ENCODE measurements at places on chromosomes 7 and 10.
A peak's percentile ranks its signal among the peaks of the same experiment; 100 is the strongest.

DNA sequence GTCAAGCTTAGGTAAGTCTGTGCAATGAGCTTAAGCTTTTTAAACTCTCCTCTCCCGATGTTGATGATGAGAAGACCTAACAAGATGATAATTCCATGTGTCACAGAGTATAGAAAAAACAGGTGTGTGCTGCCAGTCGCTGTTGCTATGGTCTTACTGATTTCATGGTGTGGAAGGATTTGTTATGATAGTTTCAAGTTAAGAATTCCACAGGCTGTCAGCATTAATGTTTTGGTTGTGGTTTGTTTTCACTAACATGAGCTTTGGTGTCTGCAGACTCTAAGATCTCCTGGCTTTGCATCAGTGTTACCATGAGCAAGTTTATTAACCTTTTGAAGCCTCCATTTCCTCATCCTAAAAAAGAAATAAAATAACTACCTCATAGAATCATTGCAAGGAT is 123.7 kb downstream of the NSUN6 start:
- no peak for ATAC-seq

DNA sequence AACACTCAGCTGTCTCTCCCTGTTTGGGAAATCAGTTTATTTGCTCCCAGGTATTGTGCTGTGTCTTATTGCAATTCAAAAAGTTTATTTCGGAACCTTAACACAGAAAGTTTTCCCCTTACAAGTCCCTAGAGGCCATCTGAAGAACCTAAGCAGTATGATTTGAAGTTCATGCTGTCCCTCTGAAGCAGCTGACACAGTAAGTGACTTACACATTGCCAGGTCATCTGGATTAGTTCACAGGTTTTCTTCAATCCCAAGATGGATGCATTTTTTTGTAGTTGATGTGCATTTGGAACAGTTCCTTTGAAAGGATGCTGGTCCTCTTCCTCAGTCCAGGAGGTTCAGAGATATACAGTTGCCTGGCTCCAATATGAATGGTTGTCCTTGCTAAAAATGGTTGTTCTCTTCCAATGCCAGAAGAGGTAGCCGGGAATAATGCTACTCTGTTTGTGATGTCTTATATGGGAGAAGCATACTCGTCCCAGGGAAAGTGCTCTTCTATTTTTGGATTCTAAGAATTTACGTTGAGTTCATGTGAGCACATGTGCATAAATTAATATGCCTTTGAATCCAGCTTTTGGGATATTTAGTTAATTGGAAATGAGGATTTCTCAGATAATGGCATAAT is 183.5 kb upstream of the PHYHIPL start:
- no peak for ATAC-seq

- no peak for ATAC-seq
Measured at GRCh38 chr10:14478604-14479003, 147.9 kb upstream of the FRMD4A start.

- ATAC-seq, result no peak
Measured at GRCh38 chr7:44131173-44132029, 8.1 kb upstream of the POLD2 start.

DNA sequence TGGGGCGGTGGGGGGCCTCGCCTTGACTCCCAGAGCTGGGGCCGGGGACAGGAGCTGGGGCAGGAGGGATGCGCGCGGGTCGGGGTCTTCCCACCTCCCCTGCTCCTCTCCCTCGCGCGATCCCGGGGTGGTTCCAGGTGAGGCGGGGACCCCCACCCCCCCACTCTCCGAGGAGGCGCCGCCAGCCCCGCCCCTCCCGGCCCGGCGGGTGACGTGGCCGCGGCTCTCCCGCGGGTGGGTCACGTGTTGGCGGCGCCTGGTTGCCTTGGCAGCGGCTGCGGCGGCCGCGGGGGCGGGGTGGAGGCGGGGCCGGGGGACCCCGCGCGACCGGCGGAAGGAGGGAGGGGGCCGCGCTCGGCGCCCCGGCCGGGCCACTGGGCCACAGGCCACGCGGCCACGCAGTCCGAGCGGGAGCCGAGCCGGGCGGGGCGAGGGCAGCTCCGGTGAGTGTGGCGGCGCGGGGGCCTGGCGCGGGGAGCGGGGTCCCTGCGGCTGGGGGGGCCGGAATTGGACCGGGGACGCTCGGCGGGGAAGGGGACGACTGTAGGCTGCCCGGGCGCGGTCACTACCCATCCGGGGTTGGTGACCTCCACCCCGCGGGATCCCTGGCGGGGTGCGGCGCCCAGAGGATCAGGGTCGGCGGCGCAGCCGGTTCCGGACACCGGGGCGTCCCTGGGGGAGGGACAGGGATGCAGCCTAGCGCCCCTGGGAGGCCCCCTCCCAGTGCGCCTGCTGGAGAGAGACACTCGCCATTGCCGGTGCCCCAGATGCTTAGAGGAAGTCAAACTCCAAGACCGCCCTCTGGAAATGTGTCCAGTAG is at the start of gene ORAI2:
Gene ORAI2 (plus strand): TSS at position 357 of the 820 bp plus-strand sequence. CDS start 5,382 bp downstream, outside the sequence.
- ATAC-seq, result peak; percentile 79

DNA sequence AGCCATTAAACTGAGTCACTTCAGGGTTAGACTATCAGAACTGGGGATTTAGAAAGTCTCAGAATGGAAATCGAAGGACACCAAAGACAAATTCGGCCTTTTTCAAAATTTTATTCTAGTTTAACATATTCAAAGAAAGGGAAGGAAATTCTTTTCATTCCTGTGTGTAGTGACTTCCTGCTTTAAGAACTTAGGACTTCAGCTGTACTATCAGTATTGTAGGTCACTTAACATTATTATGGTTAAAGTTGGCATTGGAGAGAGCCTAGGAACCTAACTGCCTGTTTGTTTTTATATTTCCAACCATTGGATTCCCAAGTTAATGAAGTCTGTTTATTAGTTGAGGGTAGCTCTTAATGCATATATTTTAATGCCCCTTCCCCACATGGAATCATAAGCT is 63.7 kb downstream of the PTEN start:
- ATAC-seq, result no peak

DNA sequence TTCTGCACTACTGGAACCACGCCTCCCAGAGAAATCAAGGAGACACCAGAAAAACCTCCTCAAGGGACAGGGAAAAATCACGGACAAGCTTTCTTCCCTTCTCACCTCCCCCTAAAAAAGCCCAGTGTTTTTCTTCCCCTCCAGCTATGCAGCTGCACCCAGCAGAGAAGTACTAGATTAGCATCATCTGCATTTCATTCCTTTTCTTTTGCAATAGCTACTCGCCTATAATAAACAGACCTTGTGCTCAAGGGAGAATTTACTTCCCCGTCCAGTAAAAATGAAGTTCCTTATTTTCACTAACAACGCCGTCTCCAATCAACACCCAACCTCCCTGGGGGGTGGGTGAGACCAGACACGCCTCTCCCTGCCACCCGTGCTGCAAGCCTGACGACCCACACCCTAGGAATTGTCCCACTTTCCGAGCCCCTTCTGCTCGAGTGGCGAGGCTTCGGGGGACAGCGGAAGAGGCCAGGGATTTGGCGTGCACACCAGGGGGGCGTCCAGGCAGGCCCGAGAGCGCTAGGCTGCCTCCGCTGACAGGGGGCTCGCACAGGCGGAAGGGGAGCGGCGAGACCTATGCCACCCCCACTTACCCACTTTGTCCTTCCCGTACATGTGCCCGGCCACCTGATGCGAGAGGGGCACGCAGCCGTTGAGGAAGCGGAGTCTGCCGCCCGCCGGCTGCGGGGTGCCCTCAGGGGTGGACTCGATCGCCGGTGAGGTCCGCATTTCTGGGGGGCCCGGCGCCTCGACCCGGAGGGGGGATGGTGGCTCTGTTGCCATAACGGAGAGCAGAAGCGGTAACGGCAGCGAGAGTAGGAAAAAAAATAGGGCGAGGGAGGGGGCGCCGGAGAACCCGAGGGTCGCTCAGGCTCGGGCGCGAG is 625 bp downstream of the IPMK start:
- no peak for ATAC-seq

GRCh38 chr7:127838816-127839415 is 186.9 kb downstream of the SND1 start:
- no peak for ATAC-seq

GRCh38 chr10:100138921-100139496 is 46.8 kb downstream of the ERLIN1 start:
- ATAC-seq, result no peak

DNA sequence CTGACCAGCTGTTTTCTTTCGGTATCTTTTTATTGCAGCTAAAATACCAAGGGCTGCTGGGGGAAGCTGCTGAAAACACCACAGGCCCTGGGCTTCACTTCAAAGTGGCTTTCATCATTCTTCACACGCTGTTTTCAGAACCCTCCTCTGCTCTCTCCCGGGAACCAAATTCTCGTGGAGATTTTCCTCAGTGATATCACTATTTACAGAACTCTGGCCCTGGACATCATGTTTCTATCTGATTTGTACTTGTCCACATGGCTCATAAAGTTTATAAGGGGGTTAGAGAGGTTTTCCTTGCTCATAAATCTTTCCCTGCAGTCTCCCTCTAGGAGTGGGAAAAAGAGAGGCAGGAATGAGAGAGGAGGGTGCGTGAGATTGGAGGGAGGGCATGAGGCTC is 177.4 kb upstream of the NPVF start:
- ATAC-seq, result no peak

DNA sequence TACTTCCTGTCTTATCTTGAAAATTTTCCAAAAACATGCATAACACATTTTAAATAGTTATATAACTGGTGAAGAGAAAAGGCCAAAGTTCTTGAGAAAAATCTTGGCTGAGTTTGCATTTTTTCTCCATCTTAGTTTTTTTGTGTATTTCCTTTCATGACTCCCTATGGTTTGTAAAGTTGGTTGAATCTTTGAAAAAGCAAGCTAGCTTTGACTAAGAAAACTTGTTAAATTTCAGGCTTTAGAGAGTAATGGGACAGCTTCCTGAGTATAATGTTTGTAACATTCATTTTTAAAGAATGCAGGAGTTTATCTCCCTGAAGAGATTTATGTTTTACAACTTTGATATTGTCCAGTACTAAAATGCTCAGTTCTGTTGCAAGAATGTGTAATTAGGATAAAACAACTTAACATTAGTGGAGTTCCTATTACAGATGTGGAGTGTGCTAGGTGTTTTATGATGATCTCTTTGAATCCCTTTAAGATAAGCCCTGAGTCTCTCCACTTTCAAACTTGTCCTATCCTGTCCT is 11.1 kb upstream of the HERPUD2 start:
- ATAC-seq, result no peak

GRCh38 chr10:26689399-26689798 is 8.1 kb upstream of the PDSS1 start:
- ATAC-seq, result no peak

GRCh38 chr10:78053211-78053868 is 19.7 kb downstream of the RPS24 start:
- ATAC-seq, result no peak

- ATAC-seq, result peak; percentile 96
Measured at GRCh38 chr7:157851501-157852067, 514.8 kb downstream of the DNAJB6 start.

Data from activated CD4-positive, CD25-positive, alpha-beta regulatory T cell treated with anti-CD3 and anti-CD28 coated beads, Interleukin-2, amount 50 U/mL, for 24 hours (primary cell).